ENCODE measurements at places on chromosomes 2 and 18.

- no peak for DNase-seq
Measured at GRCh38 chr2:66724241-66724640, 289.3 kb downstream of the MEIS1 start.

DNA sequence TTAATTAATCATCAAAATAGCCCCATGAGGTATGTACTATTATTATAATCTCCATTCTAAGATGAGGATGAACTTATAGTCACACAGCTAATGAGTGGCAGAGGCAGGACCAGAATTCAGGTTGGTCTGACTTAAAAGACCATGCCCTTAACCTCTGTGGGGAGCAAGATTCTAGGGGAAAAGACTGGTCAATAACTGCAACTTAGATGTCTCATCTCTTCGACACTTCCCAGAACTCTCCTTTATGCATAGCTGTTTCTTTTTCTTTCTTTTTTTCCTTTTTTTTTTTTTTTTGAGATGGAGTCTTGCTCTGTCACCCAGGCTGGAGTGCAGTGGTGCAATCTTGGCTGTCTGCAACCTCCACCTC, 66.3 kb upstream of the RTN4 start:
- DNase-seq = no peak

GRCh38 chr2:69123182-69123581, 110.2 kb downstream of the ANTXR1 start:
- no peak for DNase-seq

DNA sequence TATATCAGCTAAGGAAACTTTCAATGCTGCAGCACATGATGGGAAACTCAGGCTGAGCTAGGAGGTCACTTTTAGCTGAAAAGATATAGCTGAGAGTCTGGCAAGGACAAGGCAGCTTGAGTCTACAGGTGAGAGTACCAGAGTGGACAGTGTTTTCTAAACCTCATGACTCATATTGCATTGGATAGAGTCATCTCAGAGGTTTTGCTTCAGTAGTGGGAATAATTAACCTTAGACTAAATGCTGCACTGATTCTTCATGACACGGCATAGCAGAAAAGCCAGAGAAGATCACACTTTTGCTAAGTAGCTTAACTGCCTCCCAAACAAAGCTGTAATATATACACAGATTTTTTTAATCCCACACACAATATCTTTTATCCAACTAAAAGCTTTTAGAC, 865.0 kb upstream of the CDH2 start:
- DNase-seq = no peak

DNA sequence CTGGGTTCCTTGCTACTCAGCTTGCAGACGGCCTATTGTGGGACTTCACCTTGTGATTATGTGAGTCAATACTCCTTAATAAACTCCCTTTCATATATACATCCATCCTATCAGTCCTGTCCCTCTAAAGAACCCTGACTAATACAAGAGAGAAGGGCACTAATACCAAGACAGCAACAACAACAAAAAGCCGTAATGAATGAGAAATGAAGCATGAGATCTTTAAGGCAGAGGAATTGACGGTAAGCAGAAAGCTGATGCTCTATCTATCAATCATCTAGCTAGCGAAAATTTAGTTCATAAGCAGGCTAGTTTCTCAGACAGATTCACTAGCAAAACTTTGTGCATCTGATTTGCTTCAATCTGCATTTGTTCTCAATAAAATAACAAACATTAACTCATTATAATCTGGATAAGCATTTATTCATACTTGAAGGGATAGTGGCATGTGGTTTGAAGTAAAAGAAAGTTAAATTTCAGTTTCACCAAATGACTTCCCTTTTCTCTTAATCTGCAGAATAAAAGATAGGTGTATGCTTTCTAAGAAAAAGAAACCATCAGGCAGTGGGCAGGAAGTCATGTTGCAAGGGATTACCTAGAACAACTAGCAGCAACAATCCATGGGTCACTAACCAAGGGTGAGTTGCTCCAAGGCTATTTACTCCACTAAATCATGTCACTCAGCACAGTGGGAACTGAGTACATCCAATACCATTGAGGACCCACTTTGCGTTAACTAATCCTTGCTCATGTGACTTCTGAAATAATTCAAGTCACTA, 376.5 kb downstream of the TMEM182 start:
- DNase-seq = no peak

DNA sequence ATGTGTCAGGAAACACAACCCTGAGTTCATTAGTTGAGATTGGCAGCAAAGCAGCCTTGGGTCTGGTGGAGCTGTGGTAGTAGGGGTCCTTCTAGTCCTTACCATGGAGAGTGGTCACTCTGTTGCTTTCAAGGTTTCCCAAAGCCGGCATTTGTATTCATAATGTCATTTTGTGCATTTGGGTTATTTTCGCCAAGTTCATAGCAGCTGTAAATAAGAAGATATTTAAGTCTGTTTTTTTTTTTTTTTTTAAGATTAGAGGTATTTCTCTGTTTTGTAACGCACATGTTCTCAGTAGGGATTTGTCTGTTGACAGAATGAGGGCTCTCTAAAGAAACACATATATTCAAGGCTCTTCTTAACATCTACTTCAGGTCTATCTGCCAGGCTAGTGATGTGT, 114.1 kb downstream of the PRPF40A start:
- no peak for DNase-seq

DNA sequence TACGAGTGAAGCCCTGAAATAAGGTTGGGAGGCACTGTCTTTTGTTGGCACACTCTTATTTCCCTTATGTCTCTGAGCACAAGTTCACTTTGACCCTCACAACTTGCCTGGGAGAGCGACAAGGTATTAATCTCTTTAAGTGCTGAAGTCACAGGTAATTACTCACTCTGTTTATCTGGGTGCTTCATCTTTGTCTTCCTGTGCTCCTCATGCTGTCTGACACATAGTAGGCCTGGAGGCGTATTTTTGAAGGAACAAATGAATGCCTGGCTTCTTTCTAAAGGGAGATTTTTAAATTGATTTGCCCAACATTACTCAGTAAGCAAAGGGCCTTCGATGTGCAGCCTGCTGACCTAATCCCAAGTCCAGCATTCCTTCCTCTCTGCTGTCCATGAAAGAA, 507.1 kb upstream of the TNP1 start:
- no peak for DNase-seq

DNA sequence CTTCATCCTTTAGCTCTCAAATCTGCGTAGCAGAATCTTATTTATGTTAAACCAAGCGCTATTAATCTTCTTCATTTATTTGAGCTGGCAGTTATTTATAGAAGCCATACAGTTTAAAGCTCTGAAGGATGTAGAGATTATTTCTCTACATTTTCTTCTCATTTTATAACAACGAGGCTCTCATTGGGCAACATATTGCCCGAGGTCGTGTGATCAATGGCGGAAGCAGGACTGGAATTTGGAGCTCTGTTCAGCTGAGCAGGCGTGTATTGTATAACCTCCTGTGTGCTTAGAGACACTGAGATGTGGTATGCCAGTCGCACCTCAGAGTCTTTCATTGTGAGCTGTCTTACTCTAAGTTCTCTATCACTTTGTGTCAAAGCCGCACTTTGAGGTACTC, 17.5 kb upstream of the DRC1 start:
- no peak for DNase-seq

DNA sequence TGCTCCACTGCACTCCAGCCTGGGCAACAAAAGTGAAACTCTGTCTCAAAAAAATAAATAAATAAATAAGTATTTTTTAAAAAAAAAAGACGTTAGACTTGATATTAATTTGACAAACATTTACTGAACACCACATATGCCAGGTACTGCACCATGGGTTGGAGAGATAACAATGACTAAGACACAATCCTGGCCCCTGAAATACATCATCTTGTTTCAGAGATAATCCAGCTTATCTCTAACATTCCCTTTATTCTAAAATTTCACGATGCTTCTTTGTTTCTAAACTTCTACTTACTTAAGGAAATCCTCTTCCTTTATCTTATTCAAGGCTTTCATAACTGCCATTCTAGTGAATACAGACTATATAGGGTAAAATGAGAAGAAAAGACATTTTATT, 55.0 kb upstream of the PEX13 start:
- no peak for DNase-seq
